ENCODE measurements at places on chromosomes 11 and 22.

DNA sequence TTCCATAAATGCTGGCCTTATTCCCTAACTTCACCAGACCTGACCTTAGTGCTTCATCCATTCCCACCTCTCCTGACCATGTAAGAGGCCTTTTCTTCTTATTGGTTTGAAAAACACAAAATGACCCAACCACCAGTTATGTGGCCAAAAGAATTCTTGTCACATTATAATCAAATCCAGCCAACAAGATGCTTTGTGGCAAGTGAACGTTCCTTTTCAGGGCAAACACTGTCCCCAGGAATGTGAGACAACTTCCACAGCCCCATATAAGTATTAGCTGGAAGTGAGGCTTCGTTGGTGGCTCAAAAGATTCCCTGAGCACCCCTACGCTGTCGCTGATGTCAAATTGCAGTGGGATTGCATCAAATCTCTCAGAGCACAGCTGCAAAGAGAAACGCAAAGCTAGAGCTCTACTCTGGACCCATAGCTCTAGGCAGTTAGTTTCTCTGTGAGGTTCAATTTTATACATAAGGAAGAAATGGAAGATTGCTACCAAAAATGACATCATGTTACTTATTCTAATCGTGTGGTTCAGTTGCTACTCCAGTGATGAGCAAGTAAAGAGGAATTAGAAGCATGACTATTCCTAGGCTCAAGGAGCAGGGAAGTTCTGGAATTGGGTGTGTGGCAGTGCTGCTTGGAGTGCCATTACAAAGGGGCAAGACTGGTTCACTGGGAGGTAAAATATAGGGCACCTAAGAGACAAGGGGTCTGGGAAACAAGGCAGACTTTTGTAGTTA lies 26.1 kb downstream of the GLYATL1 start:
- DNase-seq: no peak

- DNase-seq: no peak
These were observed 41.5 kb downstream of the DHCR7 start for GRCh38 chr11:71406681-71407080.

DNA sequence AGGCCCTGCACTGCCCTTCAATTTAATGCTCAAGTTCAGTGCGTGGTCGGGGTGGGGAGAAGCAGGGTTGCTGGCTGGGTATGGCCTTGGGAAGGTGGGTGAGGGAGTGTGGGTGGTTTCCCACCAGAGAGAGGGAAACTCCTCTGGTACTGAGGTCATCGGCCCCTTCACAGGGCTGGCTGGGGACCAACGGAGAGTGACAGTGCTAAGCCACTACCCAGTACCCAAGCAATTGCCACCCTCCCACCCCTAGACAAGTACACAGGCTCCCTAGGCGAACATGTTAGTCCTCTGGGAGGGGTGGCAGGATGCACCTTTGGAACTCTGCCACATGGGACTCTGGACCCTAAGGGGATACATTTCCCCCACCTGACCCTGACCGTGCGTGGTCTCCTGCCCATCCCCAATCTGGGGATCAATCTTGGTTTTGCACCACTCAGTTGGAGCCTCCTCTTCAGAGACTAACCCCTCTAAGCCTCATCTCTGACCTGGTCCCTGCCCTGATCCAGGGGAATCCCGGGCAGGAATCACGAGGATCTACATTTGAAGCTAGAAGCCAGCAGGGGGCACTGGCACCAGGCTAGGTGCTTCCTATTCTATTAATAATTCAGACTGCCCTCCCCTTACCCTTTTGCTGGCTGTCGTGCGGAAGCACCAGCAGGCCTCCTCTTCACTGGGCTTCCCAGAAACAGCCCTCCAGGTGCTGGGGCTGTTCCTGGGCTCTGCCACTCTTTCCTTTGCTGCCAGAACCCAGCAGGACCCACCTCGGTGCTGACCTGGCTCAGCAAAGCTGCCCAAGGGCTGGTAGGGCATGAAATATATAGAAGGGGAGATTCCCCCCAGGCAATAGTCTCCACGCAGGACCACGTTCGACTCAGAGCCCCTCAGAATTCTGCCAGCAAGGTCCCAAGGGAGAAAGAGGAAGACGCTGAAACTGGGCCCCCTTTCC lies 377.7 kb downstream of the TENM4 start:
- no peak for DNase-seq

GRCh38 chr11:14225666-14226065 lies 133.3 kb downstream of the RRAS2 start:
- DNase-seq: no peak

DNA sequence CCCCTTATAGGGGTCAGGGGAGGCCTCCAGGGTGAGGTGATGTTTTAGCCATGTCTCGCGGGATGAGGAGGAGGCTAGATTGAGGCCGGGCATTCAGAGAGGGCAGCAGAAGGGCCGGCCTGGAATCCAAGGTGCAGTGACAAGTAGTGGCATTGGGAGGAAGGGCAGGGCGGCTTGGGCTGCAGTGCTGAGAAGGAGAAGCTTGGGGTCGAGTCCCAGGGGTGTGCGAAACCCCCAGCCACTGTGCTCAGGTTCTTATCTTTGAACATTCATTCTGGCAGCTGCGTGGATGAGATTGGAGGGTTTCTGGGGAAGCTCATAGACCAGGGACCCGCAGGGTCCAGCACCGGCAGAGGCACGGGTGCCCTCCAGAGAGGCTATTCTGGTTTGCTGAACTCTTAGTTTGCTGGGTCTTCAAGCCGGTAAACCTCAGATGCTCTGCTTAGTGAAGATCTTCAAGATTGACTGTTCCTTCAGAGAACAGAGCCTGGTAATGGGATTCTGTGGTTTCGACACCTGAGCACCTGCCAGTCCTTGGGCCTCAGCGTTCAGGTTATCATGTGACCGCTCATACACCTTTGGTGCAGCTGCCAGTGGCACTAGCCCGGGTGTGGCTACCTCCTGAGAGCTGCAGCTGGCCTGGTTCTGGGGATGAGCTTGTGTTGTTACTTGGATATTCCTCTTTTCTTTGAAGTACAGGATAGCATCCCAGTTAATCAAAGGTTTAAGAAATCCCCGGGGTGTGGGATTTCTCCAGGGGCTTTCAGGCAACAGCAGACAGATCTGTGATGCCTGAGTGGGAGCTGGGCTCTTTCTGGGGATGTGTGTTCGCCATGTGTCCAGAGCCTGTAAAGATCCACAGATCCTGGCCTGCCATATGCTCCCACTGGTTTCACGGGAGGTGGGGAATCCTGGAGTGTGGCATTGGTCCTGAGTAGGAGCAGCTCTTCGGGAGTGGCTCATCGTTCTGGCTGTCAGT lies 152.8 kb downstream of the TBC1D22A start:
- DNase-seq: no peak

DNA sequence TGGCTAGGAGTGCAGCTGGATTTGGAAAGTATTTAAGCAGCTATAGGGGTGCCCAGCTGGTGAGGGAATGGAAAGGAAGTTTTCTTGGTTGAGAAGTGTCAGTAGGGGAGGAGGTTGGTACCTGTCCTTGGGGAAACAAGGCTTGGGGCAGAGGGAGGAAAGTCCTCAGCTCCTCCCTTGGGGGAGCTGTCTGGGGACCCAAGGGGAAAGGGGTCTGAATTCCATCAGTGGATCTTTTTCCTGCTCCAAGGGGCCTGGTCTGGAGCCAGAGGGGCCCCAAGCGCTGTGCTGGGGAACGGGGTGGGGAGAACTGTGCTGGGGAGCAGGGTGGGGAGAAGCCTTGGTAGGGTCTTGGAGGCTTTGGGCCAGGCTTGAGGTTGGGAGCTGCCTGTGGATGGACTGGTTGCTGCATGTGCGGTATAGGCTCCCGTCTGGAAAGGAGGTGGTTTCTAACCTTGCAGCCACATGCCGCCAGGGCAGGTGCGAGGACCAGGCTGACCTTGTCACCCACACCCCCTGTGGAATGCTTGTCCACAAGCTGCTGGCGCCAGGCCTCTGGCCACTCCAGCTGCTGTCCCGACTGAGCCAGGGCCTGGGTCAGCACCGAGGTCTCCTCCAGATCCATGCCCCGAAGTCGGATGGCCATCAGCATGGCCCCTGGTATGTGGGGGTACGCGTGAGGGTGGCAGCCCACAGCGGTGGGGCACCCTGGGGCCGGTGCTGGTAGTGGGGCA lies 963 bp downstream of the TYMP start:
- no peak for DNase-seq

DNA sequence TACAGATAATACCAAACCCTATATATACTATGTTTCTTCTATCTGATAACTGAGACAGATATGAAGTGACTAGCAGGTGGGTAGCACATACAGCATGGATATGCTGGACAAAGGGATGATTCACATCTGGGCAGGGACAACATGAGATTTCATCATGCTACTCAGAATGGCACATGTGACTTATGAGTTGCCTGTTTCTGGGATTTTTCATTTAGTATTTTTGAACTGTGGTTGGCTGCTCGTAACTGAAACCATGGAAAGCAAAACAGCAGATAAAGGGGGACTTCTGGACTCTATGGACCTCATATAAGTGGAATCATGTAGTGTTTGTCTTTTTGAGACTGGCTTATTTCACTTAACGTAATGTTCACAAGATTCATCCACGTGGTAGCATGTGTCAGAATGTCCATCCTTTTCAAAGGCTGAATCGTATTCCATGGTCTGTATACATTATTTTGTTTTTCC lies 883.0 kb downstream of the TBC1D22A start:
- DNase-seq: no peak

GRCh38 chr11:108947654-108948570 lies 283.0 kb downstream of the DDX10 start:
- DNase-seq: no peak

DNA sequence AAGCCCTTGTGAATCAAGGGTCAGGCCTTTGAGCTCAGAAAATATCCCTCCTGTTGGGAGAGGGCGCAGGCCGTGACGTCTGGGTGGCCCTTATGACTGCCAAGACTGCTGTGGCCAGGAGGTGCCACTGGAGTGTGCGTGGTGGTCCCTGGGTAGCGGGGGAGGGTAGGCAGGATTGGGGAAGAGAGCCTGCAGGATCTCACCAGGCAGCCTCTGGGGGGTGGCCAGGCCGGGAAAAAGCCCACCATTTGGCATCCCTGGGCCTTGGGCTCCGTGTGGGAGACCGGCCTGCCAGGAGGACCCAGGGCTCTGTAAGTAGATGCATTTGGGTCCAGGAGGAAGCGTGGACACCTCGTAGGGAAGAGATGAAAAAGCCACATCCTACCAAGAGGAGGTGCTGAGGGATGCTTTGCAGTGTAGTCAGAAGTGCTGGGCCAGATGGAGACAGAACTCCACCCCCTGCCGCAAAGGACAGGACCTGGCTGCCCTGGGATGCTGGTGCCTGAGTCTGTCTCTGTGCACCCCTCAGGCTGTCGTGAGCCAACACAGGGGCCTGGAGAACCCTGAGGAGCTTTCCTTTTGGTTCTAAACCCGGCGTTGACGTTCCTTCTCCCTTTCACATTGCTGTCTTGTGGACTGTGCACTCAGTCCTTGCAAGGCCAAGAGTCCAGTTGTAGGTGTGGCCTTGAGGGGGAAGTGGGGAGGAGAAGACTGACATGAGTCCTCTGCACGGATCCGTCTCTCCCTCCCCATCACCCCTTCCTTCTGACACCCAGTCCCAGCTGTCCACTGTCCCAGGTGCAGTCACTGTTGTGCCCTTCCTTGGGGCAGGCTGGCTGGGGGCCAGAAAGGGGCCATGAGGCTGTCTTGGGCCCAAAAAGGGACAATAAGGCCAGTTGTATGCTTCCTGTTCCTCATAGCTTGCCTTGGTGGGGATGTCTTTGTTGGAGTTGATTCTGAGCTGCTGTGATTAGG lies 12.7 kb upstream of the MIEF1 start:
- no peak for DNase-seq

GRCh38 chr11:113384551-113384950 lies 3.0 kb upstream of the ANKK1 start:
- DNase-seq: no peak

GRCh38 chr22:27003297-27003696 lies 345.9 kb downstream of the MIAT start:
- DNase-seq: no peak

GRCh38 chr11:19979519-19979845 lies 180.8 kb downstream of the DBX1 start:
- DNase-seq: no peak

DNA sequence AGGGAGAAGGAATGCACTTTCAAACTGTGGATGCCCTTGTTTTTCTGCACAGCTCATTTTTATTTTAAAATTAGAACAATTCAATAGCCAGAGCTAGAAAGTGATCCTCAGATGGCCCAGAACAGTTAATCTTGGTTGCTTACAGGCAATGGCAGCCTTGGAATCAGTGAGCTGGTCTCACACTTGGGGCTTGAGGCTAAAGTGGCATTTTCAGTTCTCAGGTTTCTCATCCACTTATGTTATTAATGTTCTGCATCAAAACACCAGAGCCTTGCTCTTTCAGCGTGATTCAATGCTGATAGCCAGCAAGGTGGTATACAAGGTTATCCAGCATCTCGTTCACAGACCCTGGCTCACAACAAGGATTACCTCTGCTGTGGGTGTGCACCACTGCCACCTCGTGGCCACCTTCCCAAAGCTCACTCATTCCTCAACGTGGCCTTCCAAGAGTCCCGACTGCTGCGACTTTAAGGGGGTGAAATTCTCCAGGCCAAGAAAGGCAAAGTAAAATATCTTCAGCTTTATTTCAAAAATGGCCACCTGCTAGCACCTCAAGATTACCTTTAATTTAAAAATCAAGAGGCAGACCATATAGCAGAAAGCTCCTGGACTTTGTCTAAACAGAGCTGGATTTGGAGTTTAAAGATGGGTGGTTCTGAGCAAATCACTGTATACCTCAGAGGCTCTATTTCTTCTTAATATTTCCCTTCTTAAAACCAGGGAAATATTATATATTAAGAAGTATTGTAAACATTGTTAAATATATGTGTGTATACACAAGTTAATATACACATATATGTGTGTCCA lies 34.2 kb upstream of the FSHB start:
- peak; percentile 68 for DNase-seq

DNA sequence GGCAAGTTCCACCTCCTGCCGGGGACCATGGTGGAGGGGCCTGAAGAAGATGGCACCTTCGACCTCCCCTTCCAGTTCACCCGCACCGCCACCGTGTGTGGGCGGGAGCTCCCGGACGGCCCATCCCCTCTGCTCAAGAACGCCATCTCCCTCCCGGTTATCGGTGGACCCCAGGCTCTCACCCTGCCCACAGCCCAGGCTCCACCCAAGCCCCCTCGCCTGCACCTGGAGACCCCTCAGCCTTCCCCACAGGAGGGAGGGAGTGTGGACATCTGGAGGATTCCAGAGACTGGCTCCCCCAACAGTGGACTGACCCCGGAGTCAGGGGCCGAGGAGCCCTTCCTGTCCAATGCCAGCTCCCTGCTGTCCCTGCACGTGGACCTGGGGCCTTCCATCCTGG lies 6.4 kb downstream of the CDC42EP2 start:
- no peak for DNase-seq

DNA sequence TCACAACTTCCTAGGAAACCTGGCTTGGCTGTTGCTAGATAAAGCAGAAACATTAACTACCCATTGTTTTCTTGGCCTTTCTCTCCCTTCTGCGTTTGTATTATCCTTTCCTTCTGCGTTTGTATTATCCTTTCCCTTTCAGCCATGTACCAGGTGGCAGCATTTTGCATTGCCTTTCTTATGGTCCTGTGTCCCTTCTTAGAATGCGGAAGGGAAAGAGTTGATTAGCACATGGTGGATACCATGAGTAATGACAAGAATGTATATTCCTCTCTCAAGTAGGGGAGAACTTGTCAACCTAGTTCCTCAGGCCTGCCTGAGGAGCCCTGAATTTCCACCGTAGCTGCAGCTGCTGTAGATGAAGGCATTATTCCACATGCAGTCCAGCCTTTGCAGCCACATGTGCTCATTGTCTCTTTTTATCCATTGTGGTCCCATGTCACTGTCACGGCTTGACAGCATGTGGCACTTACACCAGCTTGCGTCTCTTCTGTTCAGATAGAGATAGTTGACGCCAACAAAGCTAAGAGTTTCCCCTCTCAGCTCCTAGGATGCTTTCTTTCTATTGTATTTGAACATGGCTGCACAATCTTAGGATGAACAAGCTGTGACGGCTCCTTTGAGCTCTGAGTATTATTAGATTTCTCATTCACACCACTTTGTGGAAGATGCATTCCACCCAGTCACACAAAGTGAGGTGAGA lies 44.8 kb downstream of the SLN start:
- no peak for DNase-seq
